ENCODE measurements at places on chromosomes 7 and 10.

- DNase-seq: no peak
These were observed 134.3 kb downstream of the PLXNA4 start for GRCh38 chr7:132441935-132442334.

DNA sequence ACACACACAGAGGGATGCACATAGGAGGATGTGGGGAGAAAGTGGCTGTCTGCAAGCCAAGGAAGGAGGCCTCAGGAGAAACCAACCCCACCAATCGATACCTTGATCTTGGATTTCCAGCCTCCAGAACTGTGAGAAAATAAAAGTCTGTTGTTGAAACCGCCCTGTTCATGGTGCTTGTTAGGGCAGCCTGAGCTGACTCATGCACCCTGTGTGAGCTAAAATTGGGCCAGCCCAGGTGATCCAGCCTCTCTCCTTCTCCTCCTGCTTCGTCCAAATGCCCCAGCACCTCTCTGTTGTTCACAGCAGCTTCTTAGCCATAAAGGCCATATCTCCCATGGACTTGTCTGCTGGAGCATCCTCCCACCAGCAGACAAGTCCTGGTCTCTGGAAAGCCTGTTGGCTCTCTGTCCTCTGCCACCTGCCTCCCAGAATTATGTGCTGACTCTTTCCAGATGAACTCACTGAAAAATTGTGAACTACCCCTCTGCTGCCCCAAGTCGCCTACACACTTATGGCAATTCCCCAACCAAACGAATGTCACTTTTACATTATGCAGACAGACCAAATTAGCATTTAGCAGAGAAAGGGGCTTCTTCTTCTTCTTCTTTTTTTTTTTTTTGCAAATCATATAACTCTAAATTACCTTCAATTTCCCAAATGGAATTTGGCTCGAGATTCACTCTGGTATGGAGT is 30.2 kb upstream of the CARD11 start:
- DNase-seq: no peak

DNA sequence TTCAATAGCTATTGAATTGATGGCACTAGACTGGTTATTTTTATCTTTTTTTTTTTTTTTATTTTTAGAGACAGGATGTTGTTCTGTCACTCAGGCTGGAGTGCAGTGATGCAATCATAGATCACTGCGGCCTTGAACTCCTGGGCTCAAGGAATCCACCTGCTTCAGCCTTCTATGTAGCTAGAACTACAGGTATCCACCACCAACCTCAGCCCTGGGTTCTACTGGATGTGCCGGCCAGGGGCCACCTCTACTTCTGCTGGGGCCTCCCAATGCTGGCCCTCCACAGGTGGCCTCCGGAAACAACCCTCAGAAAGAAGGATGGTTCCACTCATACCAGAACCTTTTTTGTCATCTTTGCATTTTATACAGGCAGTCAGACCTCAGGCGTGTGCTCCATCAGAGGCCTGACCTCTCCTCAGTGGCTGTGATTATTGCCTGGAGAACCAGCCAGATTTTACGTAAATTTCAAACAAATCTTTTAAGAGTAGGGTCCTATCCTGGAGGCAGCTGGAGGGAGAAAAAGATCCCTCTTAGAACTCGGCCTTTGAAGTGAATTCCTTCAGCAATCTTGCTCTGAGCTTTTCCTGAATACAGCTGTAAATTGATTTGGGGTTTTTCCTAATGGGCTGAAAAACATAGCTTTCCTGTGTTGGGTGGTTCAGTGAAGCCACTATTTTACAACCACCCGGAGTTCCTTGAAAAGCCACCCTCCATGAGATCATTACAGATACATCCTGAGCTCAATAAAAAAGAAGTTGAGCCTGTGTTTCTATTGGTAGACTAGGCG is 110.0 kb downstream of the SPAG6 start:
- DNase-seq: no peak

DNA sequence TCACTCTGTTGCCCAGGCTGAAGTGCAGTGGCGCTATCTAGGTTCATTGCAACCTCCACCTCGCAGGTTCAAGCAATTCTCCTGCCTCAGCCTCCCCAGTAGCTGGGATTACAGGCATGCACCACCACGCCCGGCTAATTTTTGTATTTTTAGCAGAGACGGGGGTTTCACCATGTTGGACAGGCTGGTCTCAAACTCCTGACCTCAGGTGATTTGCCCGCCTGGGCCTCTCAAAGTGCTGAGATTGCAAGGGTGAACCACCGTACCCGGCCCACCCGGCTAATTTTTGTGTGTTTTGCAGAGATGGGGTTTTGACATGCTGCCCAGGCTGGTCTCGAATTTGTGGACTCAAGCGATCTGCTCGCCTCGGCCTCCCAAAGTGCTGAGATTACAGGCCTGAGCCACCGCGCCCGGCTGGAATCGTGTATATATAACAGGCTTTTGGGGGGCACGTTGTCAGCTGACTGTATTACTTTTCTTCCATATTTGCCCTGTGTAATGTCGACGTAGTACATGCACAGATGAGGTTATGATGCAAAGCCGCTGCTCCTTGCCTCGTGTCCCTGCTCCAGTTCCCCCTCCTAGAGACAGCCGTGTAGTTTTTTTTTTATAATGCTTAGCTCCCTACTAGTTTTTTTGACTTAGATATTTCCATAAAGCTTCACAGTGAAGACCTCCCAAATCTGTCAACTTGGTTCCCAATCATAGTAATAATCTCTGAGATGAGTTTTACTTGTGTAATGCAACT is 883 bp upstream of the TRA2A start:
- DNase-seq: no peak

DNA sequence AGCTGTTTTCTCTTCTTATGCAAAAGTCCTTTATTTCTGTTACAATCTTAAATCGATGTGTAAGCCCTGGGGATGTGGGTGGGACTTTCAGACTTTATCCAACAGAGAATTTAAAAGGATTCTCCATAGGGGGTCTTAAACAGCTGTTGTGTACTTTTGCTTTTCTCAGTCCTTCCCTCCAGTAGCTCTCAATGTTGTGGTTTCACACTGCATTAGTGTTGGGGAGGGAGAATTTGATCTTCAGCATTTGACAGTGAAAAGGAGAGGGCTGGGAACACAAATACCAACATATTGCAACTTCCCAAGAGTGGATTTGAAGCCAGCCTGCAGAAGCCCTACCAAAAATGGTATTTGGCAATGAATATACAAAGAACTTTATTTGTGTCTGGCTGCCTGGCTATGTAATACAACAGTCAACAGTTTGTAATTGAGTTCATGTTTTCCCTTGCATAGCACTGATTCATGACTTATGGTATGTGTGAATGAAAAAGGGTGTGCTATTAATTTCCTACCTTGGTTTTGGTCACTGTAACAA is 80.1 kb upstream of the CAPZA2 start:
- DNase-seq: no peak

DNA sequence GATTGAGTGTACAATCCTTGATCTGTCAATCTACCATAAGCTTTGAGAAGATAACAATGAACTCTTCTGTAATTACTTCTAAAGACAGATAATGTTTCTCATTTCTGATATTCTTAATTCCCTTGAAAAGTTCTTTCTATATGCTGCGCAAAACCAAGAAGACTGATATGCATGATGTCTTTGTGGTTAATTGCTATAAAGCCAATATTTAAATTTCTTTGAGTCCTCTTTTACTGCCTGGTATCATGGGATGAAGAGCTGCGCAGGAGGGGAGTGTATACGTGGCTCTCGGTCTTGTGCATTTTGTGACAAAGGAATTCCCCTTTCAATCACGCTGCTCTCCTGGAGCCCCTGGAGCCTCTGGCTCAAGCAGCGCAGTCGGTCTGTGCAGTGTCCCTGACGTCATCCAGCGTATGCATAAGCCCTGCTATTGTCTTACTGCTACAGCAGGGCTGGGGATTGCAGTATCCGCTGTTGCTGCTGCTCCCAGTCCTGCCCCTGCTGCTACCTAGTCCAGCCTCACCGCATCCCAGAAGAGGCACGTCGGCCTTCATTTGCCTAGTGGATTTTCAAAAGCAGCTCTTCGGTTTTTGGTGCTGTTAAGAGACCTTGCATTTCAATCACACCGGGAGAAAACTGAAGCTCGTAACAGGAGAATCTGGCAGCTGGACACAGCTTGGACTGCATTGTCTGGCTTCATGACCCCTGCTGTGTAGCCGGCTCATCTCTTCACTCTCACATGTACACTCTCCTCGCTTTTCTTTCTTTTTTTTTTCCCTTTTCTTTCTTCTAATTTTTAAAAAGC is 66.7 kb downstream of the ST7 start:
- peak; percentile 73 for DNase-seq

- DNase-seq: no peak
These were observed 289.8 kb downstream of the GLRX3 start for GRCh38 chr10:130425881-130426435.

DNA sequence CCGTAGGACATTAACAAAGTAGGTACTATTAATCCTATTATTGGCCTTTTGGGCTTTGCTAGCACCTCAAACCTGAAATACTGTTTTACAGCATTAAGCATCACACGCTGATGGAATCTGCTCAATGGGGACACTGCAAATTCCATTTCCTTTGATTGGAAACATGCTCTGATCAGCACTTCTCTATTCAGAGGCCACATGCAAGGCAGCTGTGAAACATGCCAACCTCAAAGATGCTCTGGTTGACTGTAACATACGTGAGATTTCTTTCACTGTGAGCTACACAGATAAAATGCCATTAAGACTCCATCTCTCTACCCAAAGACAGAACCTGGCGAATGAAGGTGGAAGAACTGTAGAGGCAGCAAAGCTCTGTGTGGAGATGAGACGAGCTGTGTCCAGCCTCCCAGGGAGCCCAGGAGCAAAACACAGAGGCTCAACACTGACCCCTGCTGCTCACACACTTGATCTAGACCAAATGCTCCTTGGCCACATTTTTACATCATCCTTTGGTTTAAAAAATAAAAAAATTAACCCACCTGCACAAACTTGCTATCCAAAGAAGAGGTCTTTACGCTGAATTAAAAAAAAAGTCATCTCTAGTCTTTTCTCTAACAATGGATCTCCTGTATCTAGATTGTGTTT is 8.0 kb downstream of the RSU1 start:
- DNase-seq: peak; percentile 49

- DNase-seq: no peak
These were observed 34.5 kb downstream of the PAXIP1 start for GRCh38 chr7:154968336-154969001.

DNA sequence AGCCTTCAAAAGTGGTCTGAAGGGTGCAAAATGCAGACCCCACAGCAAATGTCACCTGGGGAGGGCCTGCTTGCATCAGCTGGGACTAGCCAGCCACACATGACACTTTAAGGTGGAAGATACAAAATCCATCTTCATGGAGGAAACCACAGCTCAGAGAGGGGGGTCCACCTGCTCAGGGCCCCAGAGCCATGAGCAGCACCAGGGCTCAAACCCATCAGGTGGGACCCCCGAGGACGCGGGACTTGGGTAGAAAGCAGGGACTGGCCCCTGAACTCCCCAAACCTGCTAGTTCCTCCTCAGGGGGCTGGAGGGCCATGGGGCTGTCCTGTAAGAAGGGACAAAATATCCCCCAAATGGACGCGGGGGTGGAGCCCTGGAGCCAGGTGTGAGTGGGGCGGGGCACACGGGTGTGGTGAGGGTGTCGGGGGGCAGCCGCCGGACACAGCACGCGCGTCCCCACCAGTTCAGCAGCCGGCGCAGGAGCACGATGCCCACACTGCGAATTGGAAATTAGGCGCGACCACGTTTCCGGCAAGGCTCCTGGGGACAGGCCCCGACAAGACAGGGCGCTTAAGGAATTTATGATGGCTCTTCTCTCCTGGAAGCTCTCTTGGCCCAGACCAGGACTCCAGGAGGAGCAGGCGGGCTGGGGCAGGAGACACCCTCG is 8.0 kb downstream of the PDGFA start:
- no peak for DNase-seq

GRCh38 chr7:126843336-126843735 is 409.4 kb downstream of the GRM8 start:
- no peak for DNase-seq

- no peak for DNase-seq
These were observed 346.2 kb upstream of the AOAH start for GRCh38 chr7:37070471-37070870.

GRCh38 chr7:91165846-91166230 is 98.4 kb upstream of the FZD1 start:
- no peak for DNase-seq

DNA sequence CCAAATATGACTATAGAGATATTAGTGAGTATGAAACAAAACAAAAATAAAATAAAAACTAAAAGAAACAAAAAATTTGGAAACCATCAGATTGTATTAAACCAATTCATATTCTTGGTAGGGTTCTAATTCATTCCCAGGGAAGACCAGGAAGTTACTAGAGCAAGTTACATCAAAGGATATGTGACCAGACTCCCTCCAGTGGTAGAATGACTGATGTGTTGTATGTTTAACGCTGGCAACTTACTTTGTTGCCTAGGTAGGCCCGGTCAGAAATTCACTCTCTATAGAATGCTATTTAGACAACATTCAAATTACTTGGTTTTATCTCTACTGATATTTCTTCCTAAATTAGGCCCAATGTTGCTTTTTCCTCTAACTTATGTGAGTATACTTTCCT is 5.2 kb downstream of the PHYHIPL start:
- peak; percentile 61 for DNase-seq

- peak; percentile 84 for DNase-seq
These were observed 9.3 kb upstream of the TET1 start for GRCh38 chr10:68550747-68551411.

- peak; percentile 79 for DNase-seq
These were observed 3.8 kb downstream of the DEPP1 start for GRCh38 chr10:44974628-44975430.

DNA sequence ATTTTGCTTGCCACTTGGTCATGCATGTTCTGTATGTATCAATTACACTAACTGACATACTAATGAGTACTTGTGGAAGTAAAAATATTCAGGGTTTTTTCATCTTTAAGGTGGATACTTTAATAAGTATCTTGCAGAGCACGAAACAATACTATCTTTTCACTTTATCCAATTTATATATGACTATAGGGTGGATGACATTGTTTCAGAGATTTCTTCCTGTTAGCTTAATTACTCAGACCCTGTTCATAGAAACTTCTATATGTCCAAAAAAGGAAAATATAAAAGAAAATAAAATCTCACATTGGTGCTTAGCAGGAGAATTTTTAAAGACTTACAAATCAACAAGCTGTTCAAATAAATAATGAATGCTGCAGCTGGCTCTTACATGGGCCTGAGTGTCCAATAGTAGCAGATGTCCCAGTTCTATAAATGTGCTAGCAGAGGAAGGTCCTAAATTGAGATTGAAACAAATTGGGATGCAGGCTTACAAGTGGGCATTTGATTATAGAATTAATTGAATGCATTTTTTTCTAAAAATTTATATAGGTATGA is 91.5 kb upstream of the THSD7A start:
- DNase-seq: no peak

DNA sequence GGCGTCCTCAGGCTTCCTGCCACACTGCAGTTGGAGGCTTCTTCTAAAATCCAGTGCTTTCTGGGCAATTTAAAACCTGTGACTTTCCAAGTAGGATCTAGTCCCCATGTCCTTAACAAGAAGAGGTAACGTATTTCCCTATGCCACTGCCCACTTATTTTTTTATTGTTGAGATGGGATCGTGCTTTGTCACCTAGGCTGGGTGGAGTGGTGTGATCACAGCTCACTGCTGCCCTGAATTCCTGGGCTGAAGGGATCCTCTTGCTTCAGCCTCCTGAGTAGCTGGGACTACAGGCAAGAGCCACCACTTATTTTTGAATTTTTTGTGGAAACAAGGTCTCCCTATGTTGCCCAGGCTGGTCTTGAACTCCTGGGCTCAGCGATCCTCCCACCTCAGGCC is 63.4 kb downstream of the DAGLB start:
- DNase-seq: no peak

GRCh38 chr7:134191876-134192275 is 64.7 kb downstream of the LRGUK start:
- DNase-seq: no peak
